ENCODE measurements at places on chromosomes 6 and 20.

DNA sequence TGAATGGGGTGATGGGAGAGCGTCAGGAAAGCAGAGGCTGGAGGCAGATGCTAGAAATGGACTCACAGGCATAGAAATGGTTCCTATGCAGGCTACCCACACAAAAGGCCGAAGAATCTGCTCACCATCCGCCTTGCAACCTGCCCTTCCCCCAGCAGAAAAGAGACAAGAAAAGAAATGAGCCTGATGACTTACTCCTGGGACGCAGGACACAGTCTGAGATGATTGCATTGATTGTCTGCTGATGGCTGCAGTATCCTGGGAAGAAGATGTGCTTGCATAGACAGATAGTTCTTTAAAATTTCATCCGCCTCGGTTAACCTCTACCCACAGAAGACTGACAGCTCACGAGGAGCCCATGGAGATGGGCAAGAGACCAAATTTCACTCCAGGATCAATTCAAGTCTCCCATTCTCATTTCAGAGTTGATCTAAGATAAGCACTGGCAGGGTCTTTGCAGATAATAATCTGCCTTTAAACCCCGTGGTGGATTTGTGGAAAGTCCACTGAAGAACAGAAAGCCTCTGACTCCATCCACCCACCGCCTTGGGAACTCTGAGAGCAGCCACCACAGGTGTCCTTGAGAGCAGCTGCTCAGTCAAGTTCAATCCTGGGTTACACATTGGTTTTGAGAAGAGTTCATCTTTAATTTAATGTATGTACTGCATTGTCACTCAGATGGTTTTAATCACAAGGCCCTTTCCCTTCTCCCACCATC is 7.2 kb downstream of the AGPAT4 start:
- no peak for DNase-seq

- DNase-seq = no peak
Measured at GRCh38 chr6:34223381-34223955, 13.2 kb upstream of the HMGA1 start.

GRCh38 chr20:43755851-43756250 is 29.0 kb upstream of the GTSF1L start:
- DNase-seq = no peak

DNA sequence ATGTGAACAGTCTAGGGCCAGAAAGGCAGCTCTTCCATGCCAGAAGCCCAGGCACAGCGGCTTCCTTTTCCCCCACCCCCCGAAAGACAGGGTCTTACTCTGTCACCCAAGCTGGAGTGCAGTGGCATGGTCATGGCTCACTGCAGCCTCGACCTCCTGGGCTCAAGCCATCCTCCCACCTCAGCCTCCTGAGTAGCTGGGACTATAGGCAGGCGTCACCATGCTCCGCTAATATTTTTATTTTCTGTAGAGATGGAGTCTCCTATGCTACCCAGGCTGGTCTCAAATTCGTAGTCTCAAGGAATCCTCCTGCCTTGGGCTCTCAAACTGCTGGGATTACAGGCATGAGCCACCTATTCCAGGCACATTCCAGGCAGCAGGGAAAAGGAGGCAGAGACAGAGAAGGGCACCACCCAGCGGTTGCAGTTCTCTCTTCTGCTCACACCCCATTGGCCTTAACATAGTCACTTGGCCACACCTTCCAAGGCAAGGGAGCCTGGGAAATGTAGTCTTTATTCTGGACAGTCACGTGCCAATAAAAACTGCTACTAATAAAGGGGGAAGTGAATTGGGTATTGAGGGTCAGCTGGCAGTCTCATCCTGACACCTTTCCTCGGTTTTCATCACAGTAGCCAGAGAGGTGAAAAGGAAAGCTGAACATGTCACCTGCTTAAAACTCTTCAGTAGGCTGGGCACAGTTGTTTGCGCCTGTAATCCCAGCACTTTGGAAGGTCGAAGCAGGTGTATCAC is 205.9 kb downstream of the ZMYND8 start:
- DNase-seq = peak; percentile 16

DNA sequence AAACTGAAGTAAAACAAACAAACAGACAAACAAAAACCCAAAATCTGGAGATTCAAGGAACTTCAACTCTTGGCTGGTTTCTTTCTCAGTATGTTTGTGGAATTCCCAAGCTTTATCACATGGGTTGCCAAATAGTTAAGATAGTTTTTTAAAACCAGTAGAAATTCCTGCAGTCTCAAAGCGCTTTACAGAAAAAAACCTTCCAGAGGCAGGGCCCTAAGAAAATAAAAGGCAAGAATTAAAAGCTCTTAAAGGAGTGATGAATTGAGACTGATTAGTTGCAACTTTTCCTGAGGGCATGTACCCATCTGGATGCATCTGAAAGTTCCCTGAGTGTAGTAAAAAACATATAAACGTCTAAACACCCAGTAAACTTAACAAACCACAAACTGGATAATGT is 25.9 kb upstream of the PTCHD4 start:
- no peak for DNase-seq

GRCh38 chr6:6907286-6907685 is 200.5 kb upstream of the RREB1 start:
- no peak for DNase-seq

DNA sequence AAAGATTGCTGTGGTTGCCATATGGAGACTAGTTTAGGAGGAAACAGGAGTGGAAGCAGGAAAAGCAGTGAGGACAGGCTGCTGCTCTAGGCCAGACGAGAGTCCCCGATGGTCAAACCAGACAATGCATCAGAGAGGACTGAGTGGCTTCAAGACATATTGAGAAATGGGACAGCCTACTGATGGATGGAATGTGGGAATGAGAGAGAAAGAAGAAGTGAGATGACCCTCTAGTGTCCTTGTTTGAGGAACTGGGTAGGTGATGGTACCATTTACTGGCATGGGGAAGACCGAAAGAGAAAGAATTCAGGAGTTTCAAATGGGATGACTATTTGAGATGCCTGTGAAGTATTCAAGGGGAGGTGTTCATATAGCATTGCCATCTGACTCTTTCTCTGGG is 111.8 kb upstream of the LAMP5 start:
- no peak for DNase-seq

DNA sequence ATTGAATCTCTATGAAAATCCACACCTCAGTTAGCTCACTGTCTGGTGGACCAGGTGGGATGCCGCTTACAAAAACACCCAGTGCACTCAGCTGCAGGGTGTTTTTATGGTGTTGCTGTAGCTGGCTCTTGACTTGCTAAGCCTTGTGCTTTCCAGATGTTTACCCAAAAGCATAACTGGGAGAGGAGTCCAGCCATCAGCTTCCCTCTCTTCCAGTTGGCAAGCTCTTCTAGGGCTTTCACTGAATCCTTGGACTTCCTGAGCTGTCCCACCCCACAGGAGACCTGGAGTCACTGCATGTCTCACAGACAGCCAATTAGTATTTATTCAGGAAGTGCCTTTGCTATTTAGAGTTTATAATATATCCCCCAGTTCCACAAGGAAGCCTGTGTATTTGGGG is 210.9 kb downstream of the FNDC1 start:
- no peak for DNase-seq

DNA sequence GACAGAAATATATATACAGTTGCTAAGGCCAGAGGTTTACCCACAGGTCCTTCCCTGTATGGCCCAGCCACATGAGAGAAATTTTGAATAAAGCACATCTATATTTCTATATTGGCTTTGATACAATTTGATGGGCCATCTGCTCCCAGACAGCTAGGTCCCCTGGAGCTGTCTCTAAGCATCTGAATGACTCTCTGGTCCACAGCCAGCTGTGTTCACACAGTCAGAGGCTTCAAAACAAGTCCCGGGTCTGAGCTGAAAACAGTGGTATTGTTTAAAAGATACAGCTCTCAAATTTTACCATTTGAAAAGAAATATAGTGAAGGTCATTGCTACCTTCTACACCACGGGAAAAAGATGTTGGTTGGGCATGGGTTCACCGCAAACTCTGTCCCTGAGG is 161.1 kb downstream of the SLC35B3 start:
- no peak for DNase-seq

GRCh38 chr6:157070403-157071107 is 252.8 kb downstream of the TMEM242 start:
- DNase-seq = no peak

- no peak for DNase-seq
Measured at GRCh38 chr6:18289283-18289682, 25.0 kb upstream of the DEK start.

GRCh38 chr6:1104988-1105670 is 206.8 kb upstream of the FOXQ1 start:
- DNase-seq = no peak
